ENCODE measurements at places on chromosomes 13 and 19.

- no peak for DNase-seq
These were observed 203.5 kb upstream of the HTR2A start for GRCh38 chr13:47100214-47100853.

DNA sequence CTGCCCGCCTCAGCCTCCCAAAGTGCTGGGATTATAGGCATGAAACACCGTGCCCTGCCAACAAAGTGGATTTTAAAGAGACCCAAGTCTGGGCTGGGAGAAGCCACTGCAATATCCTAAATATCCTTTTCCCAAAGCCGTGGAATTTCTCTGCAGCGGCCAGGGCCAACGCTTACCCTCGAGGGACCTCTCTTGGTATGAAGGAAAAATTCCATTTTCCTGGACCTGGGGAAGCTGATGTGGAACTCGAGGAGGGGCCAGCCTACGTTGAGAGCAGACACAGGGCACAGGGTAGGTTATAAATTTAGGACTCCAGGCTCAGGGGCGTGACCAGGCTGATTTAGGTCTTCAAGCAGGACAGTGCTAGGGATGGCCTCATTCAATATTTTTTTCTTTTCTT, 17.7 kb upstream of the UPF1 start:
- DNase-seq, result no peak

- peak; percentile 31 for DNase-seq
These were observed 390.4 kb downstream of the RFC3 start for GRCh38 chr13:34208336-34208735.

GRCh38 chr19:765179-765738, 14.3 kb downstream of the MISP start:
- no peak for DNase-seq

DNA sequence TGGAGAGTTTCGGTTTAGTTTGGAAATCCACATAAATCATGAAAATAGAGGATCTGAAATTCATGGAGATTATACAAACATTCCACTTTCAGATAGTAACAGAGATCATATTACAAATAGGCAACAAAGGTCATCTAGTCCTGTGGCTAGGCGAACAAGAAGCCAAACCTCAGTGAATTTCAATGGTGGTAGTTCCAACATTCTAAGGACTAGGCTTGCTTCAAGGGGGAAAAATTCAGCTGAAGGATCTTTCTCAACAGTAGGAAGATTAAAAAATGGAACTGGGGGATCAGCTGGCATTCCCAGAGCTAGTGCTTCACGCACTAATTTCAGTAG, 47.0 kb downstream of the FOXO1 start:
- DNase-seq, result peak; percentile 65

Data from choroid plexus epithelial cell (primary cell).